ENCODE measurements at places on chromosomes 3 and 15. TPM values are rescaled to one million over a fixed set of nuclear protein-coding genes. Genes with fewer than 3 reads are reported as not detected.

Gene TUSC7
- total RNA-seq: not detected

Gene ZCWPW2
- 0.29 TPM for total RNA-seq

Gene NANOGP8
- not detected for total RNA-seq

Gene ABTB1
- total RNA-seq: 51.1 TPM

Gene SCAANT1
- total RNA-seq: not detected

Gene ATP13A3
- total RNA-seq: 332 TPM

Measured in stomach (tissue), 19 donors.